ENCODE measurements at places on chromosomes 4 and X.

GRCh38 chrX:150200820-150201287 lies 162.3 kb upstream of the MAMLD1 start:
- no peak for DNase-seq

DNA sequence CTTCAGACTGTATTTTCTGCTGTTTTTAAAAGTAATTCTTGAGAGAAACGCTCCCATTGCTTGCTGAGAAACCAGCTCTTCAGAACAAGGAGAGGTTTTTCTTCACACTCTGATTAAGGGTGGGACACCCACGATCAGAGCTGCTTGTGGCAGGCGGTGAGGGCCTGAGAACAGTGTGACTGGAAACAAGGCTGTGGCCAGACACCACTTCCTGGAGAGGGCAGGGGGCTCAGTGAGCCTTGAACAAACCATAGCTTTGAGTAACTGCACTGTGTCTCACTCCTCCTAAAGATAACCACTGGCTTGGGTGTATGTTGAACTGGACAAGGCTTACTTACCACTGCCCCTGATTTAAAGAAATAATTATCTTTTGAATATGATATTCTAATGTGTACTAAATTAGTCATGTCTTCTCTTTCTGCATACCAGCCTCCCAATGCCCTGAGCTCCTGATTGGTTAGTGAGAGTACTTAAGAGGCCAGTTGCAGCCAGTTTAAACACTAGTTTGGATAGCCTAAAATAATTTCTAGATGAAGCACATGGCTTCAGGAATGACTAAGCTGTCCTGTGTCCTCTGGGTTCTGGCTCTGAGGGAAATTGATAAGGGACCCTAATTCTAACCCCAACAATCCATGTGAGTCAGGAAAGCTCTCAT lies 3.7 kb upstream of the GPR82 start:
- no peak for DNase-seq

DNA sequence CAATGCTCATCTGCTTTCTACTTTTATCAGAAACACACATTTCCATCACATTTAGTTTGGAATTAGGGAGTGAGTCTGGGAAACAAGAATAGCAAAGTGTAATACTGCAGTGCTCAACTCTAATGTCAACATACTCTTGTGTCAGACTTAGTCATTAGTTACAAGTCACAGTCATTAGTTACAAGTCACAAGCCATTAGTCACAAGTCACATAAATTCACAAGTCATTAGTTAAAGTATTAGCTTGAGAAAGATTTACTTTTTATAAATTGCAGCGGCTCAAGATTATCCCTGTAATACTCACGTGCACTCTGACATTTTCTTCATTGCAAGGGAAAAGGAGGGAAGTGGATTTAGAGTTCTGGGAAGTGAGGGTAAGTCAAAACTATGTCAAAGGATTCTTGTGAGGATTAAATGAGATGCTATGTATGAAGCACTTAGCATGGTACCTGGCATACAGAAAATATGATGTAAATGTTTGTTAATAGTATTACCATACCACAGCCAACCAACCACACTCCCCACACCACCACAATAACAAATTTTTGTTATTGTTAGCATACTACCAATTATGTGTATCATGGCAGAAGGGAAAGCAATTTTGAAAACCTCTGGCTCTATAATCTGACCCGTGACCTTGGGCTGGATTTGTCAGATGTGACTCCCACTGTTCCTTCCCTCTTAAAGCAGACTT lies 116.6 kb downstream of the ARHGAP24 start:
- DNase-seq: no peak

GRCh38 chr4:169770416-169770815 lies 12.7 kb upstream of the HPF1 start:
- no peak for DNase-seq

DNA sequence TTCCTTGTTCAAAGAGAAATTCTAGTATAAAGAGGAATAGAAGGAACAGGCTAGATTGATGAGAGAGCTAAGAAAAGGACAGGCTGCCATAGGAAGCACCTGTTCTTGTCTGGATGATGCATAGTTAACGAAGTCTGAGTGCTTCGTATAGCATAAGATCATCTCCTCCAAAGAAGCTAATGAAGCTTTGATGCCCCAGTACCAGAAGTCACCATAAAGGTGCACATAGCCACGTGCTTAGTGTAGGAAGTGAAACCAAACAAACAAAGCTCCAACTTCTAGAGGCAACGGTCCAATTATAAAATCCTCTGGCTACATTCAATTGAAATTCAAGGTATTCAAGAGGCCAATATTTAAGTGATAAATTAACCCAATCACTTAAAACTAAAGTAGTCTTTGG lies 31.0 kb downstream of the AFAP1 start:
- no peak for DNase-seq

- no peak for DNase-seq
Measured at GRCh38 chr4:139108567-139109128, 68.4 kb downstream of the ELF2 start.

DNA sequence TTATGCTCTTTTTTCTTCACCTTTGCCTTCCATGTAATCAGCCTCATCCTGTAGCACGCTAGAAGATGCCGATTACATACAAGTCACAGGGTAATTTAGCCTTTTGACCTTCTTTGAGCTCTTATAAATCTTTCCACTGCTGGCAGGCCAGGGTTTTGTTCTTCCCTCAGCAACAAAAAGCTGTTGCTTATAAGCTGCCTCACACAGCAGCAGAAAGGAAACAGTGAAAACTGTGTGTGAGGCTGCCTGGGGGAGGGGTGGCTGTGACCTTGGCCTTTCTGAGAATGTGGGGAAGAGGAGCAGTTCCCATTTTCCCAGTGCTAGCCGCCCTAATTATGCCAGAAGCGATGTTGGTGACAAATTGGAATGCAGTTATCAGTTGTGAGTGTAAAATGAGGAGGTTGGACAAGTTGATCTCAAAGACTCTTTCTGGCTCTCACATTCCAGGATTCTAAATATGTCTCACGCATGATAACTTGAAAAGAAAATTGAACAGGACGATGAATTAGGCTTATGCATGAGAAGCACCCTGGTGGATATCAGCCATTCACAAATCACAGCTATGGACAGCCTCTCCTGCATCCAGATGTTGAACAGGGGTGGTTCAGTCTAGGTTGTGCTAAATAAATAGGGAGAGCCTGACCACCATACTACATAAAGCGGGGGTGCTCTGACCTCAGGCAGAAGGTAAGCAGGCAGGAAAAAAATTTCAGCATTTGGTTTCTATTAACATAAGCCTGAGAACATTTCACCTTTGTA lies 25.7 kb downstream of the SLITRK2 start:
- no peak for DNase-seq

DNA sequence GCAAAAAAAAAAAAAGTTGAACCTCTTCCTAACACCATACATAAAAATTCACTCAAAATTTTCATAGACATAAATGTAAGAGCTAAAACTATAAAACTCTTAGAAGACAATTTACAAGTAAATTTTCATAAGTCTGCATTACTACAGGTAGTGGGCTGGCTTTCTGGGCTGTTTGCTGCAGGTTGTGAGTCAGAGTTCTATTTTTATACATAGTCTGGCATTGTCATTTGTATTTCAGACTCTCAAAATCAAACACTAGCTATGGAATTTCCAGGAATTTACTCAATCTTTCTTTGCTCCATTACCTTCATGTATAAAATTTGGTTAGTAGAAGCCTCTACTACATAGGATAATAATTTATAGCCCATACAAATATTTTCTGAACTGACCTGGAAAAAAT lies 227.2 kb downstream of the COX18 start:
- no peak for DNase-seq

DNA sequence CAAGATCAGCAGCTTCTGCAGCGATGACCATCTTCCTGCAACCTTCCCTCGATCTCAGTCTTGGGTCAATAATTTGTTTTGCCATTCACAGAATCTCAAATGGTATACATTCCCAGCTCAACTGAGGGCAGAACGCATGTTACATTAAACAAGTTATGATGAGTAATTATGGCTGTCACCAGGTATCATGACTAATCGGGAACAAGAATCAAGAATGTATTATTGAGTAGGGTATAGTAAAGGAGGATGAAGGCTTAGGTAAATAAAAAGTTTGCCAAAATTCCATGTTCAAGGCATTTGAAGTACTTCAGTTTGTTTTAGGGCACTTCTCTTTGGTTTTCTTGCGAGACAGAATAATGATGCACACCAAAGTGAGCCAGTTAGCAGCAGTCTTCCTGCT lies 194.1 kb downstream of the SH2D1A start:
- no peak for DNase-seq

DNA sequence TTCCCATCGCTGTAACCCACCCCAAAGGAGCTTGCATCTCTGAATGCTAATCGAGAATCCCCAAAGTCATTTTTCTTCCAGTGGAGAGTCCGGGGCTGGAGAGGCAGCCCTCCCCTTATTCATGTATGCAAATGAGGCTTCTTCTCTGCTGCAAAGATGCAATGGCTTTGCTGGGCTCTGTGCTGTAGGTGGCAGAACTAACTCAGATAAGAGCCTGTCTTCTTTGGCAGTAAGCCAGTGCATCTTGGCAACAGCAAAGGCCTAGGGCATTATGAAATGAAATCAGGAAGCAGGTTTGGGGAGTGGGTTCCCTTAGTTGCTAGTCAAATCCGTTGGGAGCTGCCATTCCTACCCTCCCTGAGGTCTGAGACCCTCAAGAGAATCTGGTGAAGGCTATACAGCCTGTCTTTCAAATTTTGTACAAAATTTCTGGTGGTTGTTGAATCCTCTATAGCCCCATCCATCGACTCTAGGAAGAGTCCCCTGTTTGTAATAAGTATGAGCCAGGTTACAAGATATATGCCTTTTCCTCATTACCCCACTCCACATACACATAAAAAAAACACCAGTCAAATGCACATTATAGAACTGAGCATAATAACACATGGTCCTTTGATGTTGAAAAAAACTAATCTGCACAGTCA lies 290.6 kb upstream of the TAPT1 start:
- DNase-seq: peak; percentile 45

GRCh38 chr4:141131723-141132071 lies 1.6 kb downstream of the RNF150 start:
- no peak for DNase-seq

DNA sequence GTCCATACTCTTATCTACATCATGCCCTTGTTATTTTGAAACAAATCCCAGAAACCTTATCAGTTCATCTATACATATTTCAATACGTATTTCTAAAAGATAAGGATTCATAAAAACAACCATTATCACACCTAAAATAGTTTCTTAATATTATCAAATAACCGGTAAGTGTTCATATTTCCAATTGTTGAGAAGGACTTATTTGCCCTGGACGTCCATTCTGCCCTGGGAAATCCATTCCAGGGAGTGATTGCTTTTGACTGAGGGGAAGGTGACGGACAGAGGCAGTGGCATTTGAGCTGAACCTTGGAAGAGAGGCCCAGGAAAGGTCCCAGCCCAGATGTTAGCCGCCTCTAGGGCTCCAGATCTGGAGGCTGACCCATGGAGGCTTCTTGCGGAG lies 49.6 kb downstream of the STARD8 start:
- DNase-seq: no peak

DNA sequence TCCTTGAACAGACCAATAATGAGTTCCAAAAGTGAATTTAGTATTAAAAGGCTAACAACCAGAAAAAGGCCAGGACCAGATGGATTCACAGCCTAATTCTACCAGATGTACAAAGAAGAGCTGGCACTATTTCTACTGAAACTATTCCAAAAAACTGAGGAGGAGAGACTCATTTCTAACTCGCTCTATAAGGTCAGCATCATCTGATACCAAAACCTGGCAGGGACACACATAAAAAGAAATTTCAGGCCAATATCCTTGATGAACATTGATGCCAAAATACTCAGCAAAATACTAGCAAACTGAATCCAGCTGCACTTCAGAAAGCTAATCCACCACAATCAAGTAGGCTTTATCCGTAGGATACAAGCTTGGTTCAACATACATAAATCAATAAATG lies 35.8 kb upstream of the USP46 start:
- DNase-seq: no peak

- DNase-seq: no peak
Measured at GRCh38 chr4:101141230-101141629, 206.1 kb downstream of the PPP3CA start.

DNA sequence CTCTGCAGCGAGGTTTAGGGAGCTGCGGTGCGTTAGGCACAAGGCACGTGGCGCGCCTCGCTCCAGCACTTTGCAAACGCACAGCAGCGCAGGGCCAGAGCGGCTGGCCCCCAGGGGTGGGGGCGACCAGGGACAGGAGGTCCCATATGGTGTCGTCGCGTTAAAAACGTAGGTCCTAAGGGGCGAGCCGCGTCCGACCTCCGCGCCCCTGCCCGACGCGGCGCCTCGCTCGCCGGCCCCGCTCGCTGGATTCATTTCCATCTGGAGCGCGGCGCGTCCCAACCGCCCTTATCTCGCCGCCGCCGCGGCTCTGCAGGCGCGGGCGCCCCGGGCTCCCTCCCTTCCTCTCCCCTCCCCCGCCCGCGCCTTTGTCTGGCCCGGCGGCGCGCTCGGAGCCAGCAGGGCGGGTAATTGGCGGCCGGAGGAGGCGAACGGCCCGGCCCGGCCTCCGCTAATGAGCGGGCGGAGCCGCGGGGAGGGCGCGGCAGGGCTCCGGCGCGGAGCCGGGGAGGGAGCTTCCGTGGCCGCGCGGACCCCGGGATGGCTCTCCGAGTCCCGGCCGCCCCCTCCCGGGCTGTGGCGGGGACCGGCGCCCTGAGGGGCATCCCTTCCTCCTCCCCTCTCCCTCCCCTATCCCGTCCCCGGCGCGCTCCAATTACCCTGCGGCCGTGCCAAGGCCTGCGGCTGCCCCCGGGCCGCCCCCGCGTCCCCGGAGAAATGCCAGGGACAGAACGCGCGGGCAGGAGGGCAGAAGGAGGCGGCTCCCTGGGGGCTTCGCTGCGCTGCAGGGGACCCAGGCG lies 409.0 kb downstream of the BCOR start:
- peak; percentile 80 for DNase-seq

DNA sequence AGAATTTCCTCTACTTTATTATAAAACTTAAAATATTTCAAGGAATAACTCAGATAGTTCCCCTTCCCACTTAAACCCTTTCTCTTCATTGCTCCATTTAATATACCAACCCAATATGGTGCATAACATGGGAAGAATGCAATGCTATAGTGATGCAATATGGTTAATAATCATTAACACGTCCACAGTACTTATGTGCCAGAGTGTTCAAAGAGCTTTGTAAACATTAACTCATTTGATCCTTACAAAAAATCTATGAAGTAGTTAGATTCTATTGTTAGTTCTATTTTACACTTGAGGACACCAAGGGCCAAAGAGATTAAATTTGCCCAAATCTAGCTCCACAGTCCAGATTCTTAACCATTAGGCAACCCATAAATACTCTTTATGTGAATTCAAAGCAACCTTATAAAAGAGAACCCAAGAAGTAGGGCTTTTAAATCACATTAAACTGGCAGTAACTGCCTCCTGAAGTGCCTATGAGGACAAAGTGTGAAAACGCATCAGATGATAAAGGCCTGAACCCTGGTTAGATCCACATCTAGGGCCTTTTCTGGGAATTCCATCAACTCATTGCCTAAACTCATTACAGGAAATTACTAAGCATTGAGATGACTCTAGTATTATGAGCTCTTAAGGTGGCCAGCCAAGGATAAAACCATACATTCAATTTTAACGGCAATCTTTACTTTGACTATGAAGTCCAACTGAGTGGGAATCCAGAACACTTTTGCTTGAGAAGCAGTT lies 94.3 kb downstream of the AREG start:
- DNase-seq: no peak

GRCh38 chr4:112213856-112214255 lies 17.7 kb upstream of the AP1AR start:
- no peak for DNase-seq

Data from NCI-H2081 (cell line).